Sciatic nerve (tissue), 2 donors: ENCODE measurements at places on chromosomes 2 and 18.

DNA sequence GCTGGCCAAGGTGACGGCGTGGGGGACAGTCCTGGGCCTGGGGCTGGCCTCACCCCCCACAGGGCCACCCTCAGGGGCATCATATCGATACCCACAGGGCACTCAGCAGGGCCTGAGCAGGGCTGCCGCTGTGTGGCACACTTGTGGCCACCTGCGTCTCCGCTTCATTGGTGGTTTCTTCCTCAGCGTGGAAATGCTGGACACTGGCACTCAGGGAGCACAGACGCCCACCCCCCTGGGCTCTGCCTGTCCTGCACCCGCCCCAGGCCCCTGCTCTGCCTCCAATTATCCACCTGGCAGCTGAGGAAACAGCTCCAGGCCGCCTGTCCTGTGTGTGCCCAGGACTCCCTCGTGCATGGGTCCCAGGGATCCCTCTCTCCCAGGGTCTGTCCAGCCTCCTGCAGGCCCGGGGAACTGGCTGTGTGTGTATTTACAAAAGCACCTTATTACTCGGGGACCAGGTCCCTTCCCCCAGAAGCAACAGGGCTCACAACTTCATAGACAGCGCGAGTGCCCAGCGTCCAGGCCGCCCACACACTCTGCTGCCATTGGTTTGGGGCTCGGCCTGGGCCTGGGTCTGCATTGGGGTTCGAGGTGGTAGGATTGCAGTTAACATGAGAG, 13.1 kb downstream of the CROCC2 start:
- DNase-seq, result peak; percentile 55

DNA sequence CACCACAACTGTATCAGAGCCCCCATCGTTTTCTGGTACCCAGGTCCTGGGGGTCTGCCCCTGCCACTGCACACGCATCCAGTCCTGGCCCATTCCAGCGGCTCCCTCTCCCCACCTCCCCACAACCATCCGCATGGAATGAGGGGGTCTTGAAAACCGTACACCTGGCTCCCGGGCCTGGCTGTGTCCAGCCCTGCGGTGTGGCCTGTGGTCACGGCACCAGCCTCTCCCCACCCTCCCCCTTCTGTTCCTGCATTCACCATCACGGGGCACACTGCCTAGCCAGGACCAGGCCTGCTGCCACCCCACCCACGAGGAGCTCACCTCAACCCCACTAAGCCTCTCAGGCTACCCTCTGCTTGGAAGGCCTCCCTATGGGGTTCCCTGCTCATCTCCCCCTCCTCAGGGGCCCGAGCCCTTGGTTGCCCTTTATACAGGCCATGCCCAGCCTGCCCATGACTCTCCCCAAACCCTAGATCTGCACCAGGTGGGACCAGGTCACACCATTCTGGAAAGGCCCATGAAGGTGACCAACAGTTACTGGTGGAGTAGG, 11.4 kb downstream of the GPR35 start:
- no peak for DNase-seq

- no peak for DNase-seq
These were observed 325.6 kb upstream of the VRK2 start for GRCh38 chr2:57720728-57721627.

DNA sequence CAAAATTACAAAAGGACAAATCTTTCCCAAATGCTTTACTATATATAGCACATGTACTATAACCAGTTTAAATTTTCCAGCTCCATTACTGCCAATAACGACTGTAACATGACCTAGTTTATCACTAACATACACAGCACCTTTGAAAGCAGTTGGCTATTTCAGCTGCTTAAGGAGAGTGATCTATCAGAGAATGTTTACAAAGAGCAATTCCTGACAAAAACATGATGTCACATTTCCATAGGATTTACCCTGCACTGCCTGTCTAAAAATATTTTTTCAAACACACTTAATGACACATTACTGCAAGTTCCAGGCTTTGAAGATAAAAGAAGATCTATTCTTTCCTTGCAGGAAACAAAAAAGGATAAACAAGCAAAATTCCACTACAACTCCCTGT, 40.6 kb downstream of the ZNF516 start:
- no peak for DNase-seq

DNA sequence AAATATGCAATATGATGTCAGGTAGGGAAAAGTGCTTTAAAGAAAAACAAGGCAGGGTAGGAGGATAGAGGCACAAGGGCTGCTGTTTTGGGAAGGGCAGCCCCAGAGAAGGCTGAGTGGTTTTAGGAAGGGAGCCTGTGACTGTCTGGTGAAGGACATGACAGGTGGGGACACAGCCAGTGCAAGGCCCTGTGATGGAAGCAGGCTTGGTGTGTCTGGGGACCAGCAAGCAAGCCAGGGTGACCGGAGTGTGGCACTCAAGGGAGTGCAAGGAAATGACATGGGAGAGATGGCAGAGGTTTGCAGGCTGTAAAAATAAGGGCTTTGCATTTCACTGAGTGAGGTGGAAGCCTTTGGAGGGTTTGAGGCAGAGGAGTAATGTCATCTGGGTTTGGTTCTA, 62.0 kb downstream of the LTBP1 start:
- no peak for DNase-seq

GRCh38 chr18:47970664-47971531, 40.4 kb upstream of the SMAD2 start:
- no peak for DNase-seq

- no peak for DNase-seq
These were observed 43.2 kb upstream of the LOXHD1 start for GRCh38 chr18:46700066-46700824.

DNA sequence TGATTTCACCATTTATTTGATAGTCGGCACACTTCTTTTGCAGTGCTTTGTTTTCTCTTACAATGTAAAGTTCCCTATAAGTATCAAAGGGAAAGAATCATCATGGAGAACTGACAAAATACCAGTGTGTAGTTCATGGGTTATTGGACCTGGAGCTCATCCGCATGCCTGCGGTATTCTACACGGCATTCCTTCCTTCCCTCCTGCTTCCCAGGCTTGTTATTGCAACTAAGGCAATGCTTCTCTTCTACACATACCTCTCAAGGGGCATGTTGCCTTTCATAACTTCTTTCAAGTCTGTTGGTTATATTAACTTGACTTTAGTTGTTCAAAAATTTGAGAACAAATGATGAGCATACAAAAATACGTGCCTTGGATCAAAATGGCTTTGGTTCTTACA, 24.3 kb upstream of the FAP start:
- no peak for DNase-seq

GRCh38 chr2:184444623-184445223, 153.6 kb upstream of the ZNF804A start:
- DNase-seq, result no peak

- no peak for DNase-seq
These were observed 8.8 kb downstream of the RDH14 start for GRCh38 chr2:18551623-18552022.

DNA sequence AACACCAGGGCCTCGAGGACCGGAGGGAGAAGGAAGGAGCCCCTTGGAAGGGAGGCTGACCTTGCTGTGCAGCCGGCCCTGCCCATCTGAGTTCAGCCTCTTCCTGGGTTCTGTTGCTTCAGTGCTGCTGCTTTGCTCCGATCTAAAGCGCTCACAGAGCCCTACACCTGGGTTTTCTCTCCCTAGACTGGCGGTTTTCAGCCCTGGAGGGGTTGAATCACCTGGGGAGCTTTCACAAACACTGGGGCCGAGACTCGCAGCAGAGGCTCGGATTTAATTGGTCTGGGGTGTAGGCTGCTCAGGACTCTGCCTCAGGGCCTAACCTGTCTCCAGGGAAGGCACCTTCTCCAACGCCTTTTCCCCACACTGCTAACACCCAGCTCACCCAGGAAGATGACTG, 40.9 kb upstream of the SMAD7 start:
- no peak for DNase-seq

GRCh38 chr18:55585065-55585919, 2.7 kb downstream of the TCF4 start:
- no peak for DNase-seq

GRCh38 chr2:83823229-83823628, 635.9 kb downstream of the SUCLG1 start:
- no peak for DNase-seq

GRCh38 chr2:58448065-58448507, 207.0 kb upstream of the FANCL start:
- DNase-seq, result peak; percentile 67
